ENCODE measurements at places on chromosomes 16 and 17.

- no peak for DNase-seq
Measured at GRCh38 chr16:82195917-82196494, 26.0 kb upstream of the MPHOSPH6 start.

- DNase-seq, result peak; percentile 87
Measured at GRCh38 chr16:84166796-84167695, 19.8 kb downstream of the TAF1C start.

GRCh38 chr17:67161573-67161972 is 83.4 kb downstream of the HELZ start:
- no peak for DNase-seq

DNA sequence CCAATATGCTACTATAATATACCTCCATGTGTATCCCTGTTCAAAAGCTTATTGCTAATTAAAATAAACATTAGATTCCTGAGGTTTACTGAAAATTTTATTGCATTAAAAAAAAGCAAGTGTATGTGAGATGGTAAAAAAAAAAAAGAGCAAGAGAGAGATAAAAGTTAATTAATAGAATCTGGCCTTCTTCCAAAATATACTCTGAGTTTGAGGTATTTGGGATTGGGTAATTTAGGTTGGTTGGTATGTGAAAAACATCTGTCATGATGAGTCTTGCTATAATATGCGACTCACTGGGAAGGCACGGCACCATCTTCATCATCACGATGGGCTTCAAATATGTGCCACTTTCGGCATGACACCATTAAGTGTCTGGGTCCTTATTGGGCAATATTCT is 711.1 kb upstream of the SOX9 start:
- DNase-seq, result no peak

- DNase-seq, result no peak
Measured at GRCh38 chr16:1287982-1288670, 21.3 kb upstream of the UBE2I start.

GRCh38 chr16:65932350-65933072 is 434.0 kb upstream of the CDH5 start:
- DNase-seq, result no peak

GRCh38 chr16:52078716-52079655 is 468.0 kb downstream of the TOX3 start:
- no peak for DNase-seq

GRCh38 chr16:70534971-70535370 is 11.4 kb downstream of the SF3B3 start:
- no peak for DNase-seq

DNA sequence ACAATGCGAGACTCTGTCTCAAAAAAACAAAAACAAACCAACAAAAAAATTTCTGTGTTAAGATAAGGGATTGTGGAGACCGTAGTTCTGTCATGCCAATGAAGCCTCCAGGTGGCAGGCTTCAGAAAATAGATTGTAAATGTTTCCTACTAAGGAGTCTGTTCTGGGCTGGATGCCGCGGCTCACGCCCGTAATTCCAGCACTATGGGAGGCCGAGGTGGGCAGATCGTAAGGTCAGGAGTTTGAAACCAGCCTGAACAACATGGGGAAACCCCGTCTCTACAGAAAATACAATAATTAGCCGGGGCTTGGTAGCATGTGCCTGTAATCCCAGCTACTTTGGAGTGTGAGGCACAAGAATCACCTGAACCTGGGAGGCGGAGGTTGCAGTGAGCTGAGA is 4.4 kb upstream of the SNX29 start:
- DNase-seq, result no peak

- no peak for DNase-seq
Measured at GRCh38 chr16:77549876-77550275, 115.0 kb upstream of the ADAMTS18 start.

DNA sequence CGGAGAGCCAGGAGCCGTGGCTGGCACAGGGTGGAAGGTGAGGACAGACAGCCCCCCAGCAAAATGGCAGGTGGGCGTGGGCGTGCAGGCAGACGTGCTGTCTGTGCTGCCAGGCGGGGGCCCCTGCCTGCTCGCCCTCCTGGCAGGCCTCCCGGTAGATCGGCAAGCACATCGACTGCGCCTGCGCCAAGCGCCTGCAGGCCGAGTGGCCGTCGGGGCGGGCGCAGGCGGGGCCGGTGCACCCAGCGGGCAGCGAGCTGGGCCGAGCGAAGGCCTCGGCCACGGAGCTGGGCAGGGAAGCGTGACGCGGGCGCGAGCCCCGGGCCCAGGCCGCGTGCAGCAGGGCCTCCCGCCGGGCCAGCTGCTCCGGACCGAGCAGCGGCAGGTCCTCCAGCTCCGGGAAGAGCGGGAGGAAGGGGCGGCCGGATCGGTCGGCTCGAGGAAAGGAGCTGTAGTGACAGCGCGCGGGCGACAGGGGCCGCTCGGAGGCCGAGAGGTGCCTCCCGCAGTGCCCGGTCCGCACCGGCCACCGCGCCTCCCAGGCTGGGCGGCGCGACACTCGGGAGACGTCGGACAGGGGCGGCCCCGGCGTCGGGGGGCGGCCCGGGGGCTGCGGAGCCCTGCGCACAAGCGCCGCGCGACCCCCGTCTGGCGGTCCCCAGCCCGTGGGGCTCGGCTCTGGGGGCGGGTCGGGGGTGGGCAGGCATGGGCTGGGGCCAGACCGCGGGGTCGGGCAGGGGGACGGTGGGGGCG is 16.9 kb downstream of the GRIN2C start:
- peak; percentile 25 for DNase-seq
